H1 (cell line): ENCODE measurements at places on chromosomes 6 and 20. TPM values are rescaled to one million over a fixed set of nuclear protein-coding genes. Genes with fewer than 3 reads are reported as not detected.

- H3K4me1 ChIP-seq = no peaks in the 10 kb centered on the region
- H3K27me3 ChIP-seq = no peaks in the 10 kb centered on the region
- no peak overlapping the region for H3K27ac ChIP-seq
- no peak overlapping the region for H3K4me3 ChIP-seq
- H3K36me3 ChIP-seq = no peaks in the 10 kb centered on the region
Measured at GRCh38 chr6:130526466-130526865, 160.6 kb downstream of the TMEM200A start.

GRCh38 chr20:8498571-8498970, 366.5 kb downstream of the PLCB1 start:
- DNase-seq = no peak
- no peak overlapping the region for H3K4me3 ChIP-seq
- H3K4me1 ChIP-seq = no peaks in the 10 kb centered on the region
- no peak overlapping the region for H3K27ac ChIP-seq
- no peaks in the 10 kb centered on the region for H3K27me3 ChIP-seq
- H3K36me3 ChIP-seq = no peaks in the 10 kb centered on the region

GRCh38 chr20:45465491-45466266, 3.9 kb upstream of the WFDC2 start:
- H3K36me3 ChIP-seq = no peaks in the 10 kb centered on the region
- no peaks in the 10 kb centered on the region; the same call in 1 of the 2 replicates for H3K4me1 ChIP-seq
- H3K27me3 ChIP-seq = no peaks in the 10 kb centered on the region; the same call in 1 of the 2 replicates
- no peak for DNase-seq
- no peak overlapping the region for H3K27ac ChIP-seq

GRCh38 chr20:60787276-60787675, 464.8 kb upstream of the CDH4 start:
- no peak overlapping the region for H3K27ac ChIP-seq
- no peaks in the 10 kb centered on the region for H3K27me3 ChIP-seq
- H3K4me1 ChIP-seq = no peaks in the 10 kb centered on the region; the same call in 1 of the 2 replicates
- no peak for DNase-seq

- no peaks in the 10 kb centered on the region; the same call in 1 of the 2 replicates for H3K36me3 ChIP-seq
- H3K27ac ChIP-seq = no peak overlapping the region
- peaks cover 3% of the 10 kb centered on the region; the same call in 1 of the 2 replicates for H3K4me1 ChIP-seq
- H3K4me3 ChIP-seq = no peak overlapping the region
- no peaks in the 10 kb centered on the region for H3K27me3 ChIP-seq
Measured at GRCh38 chr6:47247227-47247797, 62.4 kb downstream of the TNFRSF21 start.

GRCh38 chr6:43836507-43837240, 66.7 kb downstream of the VEGFA start:
- H3K4me3 ChIP-seq = no peak overlapping the region
- no peak overlapping the region for H3K27ac ChIP-seq
- DNase-seq = no peak
- H3K36me3 ChIP-seq = no peaks in the 10 kb centered on the region
- no peaks in the 10 kb centered on the region for H3K27me3 ChIP-seq

DNA sequence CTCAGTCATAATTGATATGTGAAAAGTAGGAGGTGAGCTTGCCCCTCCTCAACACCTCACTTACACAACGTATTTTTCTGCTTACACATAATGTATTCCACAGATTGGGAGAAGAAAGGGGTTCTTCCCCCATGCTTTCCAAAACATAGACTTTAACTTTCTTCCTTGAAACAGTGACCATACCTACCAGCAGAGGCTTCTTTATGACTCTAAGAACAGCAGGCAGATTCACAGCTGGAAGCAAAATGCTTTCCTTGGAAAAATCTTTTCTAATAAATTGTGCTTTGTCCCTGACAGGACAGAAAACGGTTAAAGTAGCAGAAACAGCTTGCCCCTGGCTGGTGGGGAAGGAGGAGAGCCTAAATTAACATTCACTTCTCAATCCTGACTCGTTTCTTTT, 629.1 kb upstream of the IMPG1 start:
- H3K4me1 ChIP-seq = no peaks in the 10 kb centered on the region
- H3K4me3 ChIP-seq = no peak overlapping the region
- H3K27ac ChIP-seq = no peak overlapping the region
- DNase-seq = no peak

DNA sequence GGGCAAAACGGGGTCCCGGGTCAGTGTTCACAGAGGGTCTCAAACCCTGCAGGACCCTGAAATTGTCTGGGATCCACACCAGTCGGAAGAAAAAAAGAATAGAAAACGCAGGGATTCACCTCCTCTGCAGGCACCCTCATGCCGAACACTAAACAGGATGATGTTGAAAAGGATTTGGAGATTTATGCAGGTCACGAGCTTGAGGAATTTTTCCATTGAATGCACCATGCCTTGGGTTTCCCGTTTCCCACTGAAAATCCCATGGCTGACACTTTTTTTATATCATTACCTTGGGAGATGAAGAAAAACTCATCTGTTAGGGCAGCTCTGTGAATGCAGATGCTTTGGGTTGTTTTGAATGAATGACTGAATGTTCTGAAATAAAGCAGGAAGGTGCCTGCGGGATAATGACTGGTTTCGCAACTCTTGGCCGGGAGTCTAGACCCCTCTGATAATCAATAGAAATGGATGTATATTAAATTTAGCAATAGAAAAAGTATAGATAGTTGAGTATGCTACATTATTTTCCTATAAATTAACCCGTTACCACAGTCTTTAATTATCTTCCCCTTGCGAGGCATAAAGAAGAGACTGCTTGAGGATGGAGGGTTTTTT, 147.5 kb upstream of the AFDN start:
- no peak overlapping the region for H3K27ac ChIP-seq
- no peaks in the 10 kb centered on the region; the same call in 1 of the 2 replicates for H3K27me3 ChIP-seq
- H3K36me3 ChIP-seq = no peaks in the 10 kb centered on the region
- H3K4me1 ChIP-seq = peaks cover 4% of the 10 kb centered on the region; the same call in 1 of the 2 replicates
- H3K4me3 ChIP-seq = peak overlapping the region; percentile 57; the same call in 1 of the 2 replicates
- DNase-seq = no peak

DNA sequence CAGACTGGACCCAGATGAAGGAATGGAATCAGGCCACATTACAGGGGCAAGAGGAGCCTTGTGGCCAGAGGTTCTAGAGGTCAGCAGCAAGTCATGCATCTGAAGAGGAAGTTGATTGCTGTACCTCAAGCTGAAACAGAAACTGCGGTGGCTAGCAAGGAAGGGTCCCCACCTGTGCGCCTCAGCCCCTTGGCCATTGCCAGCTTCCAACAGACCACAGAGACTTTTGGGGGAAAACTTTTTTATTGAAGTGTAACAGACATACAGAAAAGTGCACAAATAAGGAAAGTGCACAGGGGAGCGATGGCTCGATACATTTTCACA, 26.8 kb upstream of the SLC9A8 start:
- no peak overlapping the region for H3K4me3 ChIP-seq
- H3K27me3 ChIP-seq = no peaks in the 10 kb centered on the region
- H3K4me1 ChIP-seq = no peaks in the 10 kb centered on the region

DNA sequence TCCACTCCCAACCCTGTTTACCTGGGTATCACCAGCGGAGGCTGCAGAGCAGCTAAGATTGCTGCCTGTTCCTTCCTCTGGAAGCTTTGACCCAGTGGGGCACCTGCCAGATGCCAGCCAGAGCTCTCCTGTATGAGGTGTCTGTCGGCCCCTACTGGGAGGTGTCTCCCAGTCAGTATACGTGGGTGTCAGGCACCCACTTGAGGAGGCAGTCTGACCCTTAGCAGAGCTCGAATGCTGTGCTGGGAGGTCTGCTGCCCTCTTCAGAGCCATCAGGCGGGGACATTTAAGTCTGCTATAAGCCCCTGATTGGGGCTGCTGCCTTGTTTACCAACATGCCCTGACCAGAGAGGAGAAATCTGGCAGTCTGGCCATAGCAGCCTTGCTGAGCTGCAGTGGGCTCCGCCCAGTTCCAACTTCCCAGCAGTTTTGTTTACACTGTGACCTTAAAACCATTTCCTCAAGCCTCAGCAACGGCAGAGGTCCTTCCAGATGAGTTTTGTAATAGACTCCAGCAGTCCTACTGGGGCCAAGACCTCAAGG, 2.8 kb downstream of the RAET1E start:
- no peaks in the 10 kb centered on the region for H3K36me3 ChIP-seq
- no peak overlapping the region for H3K27ac ChIP-seq
- H3K4me1 ChIP-seq = no peaks in the 10 kb centered on the region; the same call in 1 of the 2 replicates
- H3K4me3 ChIP-seq = no peak overlapping the region
- H3K27me3 ChIP-seq = no peaks in the 10 kb centered on the region

- H3K36me3 ChIP-seq = no peaks in the 10 kb centered on the region
- no peak overlapping the region for H3K4me3 ChIP-seq
- no peaks in the 10 kb centered on the region for H3K4me1 ChIP-seq
- no peak overlapping the region for H3K27ac ChIP-seq
- DNase-seq = no peak
- no peaks in the 10 kb centered on the region for H3K27me3 ChIP-seq
Measured at GRCh38 chr6:72589096-72589495, 32.8 kb upstream of the KCNQ5 start.

DNA sequence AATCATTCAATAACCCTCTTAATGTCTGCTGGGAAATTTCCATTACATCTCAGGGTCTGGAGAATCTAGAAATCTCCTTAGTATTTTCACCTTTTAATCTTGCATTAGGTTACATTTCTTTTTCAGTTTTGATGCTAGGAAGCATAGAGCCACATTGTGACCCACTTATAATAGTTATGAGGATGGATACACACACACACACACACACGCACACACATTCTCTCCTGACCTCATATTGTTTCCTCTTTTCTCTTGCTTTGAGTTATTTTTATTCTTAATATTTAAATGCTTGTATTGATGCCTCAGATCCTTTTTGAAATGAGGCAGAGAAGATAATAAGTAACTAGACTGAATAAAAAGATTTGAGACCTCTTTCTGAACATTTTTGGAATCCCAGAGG, 128.4 kb downstream of the KLHL32 start:
- DNase-seq = no peak
- no peaks in the 10 kb centered on the region for H3K27me3 ChIP-seq
- H3K4me1 ChIP-seq = no peaks in the 10 kb centered on the region
- no peak overlapping the region for H3K4me3 ChIP-seq

RNF182 gene
- total RNA-seq = 10.7 and 13.0 TPM in 2 replicates

BCKDHB gene
- total RNA-seq = 26.2 and 30.8 TPM in 2 replicates

LY6G6D gene
- not detected in 2 replicates for total RNA-seq

PTGIS gene
- total RNA-seq = 35.5 and 40.2 TPM in 2 replicates

SAPCD1 gene
- 3.4 and 5.9 TPM in 2 replicates for total RNA-seq
